ENCODE measurements at places on chromosomes 7 and 10.
A peak's percentile ranks its signal among the peaks of the same experiment; 100 is the strongest.

- DNase-seq: no peak
Observed at GRCh38 chr7:148556892-148557291, 33.7 kb upstream of the C7orf33 start.

DNA sequence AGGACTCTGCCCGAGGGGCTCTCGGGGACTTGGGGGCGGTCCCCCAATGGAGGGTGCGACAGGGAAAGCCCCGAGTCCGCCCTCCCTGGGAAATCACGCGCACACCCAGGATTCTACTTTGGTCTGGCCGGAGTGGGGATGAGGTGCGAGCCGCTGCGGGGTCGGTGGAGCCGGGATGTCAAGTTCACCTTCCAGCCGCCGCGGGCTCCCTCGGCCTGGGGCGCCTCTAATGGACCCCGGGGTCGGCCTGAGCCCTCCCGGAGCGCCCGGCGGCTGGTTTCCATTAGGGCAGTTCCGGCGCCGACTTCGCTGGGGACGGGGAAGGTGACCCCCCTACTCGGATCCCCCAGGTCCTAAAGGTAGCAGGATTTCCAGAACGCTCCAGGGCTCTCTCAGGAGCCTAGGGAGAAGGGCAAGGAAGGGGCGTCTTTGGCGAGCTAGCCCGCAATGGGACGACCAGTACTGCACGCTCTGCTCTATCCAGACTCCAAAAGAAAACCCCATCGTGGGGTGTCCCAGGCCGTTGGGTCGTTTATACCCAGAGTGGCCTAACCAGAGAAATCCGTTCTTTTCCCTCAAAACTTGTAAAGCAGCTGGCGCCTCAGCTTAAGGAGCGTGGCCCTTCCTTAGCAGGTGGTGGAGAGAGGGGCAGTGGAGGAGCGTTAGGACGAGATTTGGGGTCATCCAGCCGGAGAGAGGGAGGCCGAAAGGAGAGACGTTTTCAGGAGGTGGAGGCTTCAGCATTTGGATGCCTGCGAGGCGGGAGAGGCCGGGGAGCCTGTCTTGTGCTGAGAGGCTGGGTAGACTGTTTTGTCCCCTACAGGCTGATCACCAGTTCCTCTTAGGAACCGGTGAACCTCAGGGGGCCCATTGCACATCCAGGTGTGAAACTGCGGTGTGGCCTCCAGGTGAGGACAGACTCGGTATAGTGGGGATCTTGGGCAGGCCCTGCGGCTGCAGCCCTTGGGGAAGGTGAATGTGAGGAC is 860 bp upstream of the WDR86 start:
- peak; percentile 84 for DNase-seq

DNA sequence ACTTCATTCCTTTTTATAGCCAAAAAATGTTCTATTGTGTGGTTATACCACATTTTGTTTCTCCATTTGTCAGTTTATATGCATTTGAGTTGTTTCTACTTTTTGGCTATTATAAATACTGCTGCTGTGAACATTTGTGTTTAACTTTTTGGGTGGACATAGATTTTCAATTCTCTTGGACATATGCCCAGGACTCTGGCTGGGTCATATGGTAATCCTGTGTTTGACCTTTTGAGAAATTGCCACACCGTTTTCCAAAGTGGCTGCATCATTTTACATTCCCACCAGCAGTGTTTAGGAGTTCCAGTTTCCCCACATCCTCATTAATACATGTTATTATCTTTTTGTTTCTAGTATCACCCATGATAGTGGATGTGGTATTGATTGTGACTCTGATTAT is 39.4 kb downstream of the CSGALNACT2 start:
- DNase-seq: no peak

GRCh38 chr10:130244031-130244927 is 108.1 kb downstream of the GLRX3 start:
- DNase-seq: no peak

- no peak for DNase-seq
Observed at GRCh38 chr10:49050366-49050765, 65.0 kb downstream of the VSTM4 start.

- DNase-seq: peak; percentile 59
Observed at GRCh38 chr7:155356323-155357105, 58.8 kb downstream of the INSIG1 start.

GRCh38 chr7:55536619-55537457 is 35.5 kb downstream of the VOPP1 start:
- no peak for DNase-seq

- DNase-seq: peak; percentile 23
Observed at GRCh38 chr10:35795131-35795824, 153.2 kb upstream of the FZD8 start.

DNA sequence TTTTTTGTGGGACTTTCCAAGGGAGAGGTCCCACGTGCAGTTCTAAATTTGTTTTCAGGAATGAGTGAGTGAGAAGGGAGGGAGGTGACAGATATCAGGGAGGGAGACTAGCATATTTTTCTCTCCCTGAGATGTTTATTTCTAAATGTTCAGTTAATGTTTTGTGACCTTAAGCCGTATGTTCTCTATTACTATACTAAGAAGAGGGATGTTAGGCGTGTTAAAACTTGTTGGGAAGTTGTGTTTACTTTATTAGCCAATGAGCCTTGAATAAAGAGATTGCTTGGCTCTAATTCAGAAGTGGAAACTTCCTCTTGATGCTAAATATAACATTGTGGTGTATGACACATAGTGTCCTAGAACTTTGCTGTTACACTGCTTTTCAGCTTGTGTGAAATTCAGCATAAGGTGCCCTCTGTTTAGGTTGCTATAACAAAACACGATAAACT is 37.3 kb downstream of the DNAH11 start:
- peak; percentile 55 for DNase-seq

DNA sequence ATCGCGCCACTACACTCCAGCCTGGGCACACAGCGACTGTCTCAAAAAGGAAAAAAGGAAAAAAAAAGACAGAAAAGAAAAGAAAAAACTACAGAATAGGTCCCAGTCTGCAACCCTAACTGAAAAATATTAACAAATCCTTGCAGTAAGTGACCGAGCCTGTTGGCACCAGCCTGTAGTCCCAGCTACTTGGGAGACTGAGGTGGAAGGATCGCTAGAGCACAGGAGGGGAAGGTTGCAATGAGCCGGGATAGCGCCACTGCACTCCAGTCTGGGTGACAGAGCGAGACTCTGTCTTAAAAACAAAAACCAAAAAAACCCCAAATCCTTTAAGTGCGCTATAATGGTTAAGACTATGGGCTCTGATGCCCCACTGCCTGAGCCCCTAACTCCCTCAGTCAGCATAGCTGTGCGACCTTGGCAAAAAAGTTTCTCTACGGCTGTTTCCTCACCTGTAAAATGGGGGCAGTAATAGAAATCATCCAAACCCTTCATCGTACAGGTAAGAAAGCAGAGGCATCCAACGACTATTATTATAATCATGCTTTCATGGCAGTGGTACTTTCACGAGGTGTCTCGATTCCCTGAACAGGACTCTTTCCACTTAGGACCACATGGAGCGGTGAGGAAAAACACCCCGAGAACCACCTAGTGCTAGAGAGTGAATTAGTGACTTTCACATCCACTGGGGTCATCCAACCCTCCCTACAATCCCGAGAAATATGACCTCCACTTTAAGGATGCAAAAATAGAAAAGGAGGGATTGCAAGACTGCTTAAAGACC is 755 bp downstream of the TOMM7 start:
- peak; percentile 28 for DNase-seq

DNA sequence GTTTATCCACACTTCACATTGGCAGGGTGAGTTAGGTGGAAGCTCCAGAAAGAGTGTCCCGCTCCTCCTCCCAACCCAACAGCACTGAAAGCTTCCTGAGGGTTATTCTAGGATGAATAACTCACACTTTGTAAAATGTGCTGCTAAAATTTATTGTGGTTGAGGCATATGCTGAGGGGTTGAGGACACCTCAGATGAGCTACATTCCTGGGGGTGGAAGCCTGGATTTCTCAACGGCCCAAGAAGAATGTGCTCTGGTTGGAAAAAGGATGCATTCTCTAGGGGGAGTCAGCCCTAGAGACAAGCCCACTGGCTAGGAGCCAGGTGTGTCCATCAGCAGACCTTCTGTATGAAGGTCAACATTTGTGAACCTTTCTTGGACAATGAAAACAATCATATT is 91.5 kb upstream of the PDE1C start:
- DNase-seq: peak; percentile 79

GRCh38 chr10:86964061-86964846 is 4.0 kb upstream of the ADIRF start:
- DNase-seq: no peak

GRCh38 chr10:18767981-18768380 is 108.8 kb downstream of the ARL5B start:
- no peak for DNase-seq

GRCh38 chr7:117173035-117173770 is 149.7 kb downstream of the WNT2 start:
- DNase-seq: peak; percentile 80

DNA sequence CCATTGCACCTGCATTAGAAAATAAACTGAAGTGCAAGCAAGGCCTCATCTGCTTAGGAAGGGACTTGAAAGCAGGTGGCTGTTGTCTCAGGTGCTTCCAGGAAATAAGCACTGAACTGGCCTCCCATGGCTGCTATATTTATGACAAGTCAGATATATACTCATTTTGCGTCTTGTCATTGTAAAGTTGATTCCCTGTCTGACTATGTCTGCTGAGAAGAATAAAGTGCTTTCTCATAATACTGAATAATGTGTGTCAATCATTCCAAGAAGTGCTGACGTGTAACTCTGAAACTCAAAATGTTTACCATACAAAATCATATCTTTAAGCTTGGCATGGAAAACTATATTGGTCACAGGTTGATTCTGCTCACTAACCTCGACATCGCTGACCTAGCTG is 44.9 kb upstream of the SVOPL start:
- DNase-seq: no peak

GRCh38 chr10:10677479-10677878 is 340.2 kb upstream of the CELF2 start:
- peak; percentile 77 for DNase-seq

DNA sequence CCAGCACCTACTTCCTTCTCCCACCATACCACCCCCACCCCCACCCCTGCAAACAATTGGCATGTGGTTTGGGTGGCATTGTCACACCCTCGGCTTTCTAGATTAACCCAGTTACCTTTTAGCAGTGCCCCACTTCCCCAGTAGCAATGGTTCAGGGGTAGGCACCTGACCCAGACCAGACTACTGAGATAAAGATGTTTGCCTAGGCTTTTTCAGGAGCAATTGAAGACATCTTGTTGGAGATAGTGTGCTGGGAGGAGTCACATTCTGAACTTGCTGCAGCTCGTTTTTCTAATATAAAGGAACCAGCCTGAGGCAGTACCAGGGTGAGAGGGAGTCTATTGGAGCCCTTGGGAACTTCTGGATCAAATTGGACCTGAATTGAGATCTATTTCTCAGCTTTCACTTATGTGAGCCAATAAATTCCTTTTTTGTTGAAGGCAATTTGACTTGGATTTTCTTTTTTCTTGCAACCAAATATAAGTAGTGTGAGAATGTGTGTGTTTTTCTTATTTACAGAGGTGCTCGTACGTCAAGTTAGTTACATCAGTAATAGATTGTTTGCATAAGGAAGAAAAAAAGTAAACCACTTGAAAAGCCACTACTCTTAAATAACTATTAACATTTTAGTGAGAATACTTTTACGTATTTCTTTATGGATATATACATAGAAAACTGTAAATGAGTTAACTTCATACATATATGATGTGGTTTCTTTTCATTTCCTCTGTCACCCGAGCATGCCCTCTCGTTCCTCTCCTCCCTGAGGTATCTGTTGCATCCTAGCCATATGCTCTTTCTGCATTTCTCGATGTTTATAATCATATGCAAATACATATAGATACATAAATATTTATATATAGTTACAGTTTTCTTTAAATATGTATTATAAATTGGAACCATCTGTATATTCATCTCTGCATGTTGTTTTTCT is 38.0 kb downstream of the RAB18 start:
- DNase-seq: no peak

GRCh38 chr7:14148974-14149373 is 159.5 kb upstream of the ETV1 start:
- no peak for DNase-seq

- peak; percentile 71 for DNase-seq
Observed at GRCh38 chr10:116753759-116754158, 11.4 kb upstream of the HSPA12A start.

DNA sequence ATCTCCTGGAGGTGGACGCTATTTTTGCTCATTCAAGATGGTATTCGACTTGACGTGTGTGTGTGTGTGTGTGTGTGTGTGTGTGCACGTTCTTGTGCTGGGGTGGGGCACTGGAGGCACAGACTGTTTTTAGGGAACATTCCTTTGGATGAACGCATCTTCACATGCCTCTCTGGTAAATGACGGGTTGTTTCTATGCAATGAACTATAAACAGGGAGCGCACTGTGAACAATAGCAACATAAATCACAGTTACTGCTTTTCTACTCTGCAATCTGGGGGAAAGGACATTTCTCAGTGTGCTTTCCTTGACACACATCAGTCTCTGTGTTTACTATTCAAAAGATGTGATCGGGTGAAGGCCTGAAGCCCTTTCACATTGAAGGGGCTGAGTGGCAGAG is 120.1 kb upstream of the PITRM1 start:
- DNase-seq: no peak

DNA sequence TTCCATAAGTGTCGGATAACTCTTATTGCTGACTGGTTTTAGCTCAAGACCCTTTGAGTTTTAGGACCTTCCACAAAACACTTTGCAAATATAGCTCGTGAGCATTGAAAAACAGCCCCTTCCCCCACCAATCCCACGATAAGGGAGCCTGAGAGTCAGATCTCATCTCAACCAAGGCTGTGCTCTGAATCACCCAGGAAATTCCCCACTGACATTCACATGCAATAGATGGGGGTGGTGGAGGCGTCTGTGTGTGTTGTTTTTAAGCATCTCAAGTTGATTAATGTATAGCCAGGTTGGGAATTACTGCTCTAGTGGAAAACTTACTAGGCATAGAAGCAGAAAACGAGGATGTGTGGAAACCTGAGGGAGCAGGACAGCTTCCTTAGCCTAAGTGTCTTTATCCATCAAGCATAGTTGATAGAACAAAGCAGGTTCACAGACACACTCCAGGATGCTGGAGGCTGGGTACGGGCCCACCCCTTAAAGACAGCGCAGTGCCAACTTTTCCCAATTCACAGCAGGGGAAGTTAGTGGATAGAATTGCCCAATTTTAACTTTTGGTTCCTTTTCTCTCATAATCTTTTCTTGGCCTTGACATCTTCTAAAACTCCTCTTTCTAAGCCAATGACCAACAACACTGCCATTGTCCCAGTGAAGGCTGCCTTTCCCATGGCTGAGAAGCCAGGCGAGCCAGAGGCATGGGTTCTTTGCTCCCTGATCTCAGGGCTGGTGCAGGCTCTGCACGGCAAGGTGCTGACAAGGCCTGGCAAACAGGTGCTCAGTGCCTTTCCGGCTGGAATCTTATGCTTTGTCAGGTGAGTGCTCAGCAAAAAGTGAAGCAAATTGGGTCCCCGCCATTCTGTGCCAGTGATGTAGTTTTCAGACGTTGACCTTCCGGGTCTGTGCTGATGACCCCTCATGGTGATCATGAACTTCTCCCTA is 98.5 kb upstream of the INSIG1 start:
- peak; percentile 73 for DNase-seq

DNA sequence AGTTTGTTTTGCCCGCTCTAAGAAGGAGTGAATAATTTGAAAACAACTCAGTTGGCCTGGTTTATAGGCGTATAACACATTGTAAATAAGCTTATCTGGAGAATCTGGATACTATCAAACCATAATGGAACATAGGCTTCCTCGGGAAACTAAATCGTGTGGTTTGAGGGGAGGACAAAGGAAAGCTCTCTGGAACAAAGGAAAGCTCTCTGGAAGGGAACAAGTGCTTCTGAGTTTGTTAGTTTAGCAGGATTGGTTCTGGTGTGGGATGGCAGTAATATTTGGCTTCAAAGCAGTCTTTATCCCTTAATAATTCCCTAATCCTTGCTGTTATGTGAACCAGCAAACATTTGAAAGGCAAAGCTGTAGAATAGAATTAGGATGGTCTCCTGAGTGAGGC is 15.0 kb upstream of the SLK start:
- peak; percentile 33 for DNase-seq
